BJ (cell line): ENCODE measurements at places on chromosomes 7 and 10.

DNA sequence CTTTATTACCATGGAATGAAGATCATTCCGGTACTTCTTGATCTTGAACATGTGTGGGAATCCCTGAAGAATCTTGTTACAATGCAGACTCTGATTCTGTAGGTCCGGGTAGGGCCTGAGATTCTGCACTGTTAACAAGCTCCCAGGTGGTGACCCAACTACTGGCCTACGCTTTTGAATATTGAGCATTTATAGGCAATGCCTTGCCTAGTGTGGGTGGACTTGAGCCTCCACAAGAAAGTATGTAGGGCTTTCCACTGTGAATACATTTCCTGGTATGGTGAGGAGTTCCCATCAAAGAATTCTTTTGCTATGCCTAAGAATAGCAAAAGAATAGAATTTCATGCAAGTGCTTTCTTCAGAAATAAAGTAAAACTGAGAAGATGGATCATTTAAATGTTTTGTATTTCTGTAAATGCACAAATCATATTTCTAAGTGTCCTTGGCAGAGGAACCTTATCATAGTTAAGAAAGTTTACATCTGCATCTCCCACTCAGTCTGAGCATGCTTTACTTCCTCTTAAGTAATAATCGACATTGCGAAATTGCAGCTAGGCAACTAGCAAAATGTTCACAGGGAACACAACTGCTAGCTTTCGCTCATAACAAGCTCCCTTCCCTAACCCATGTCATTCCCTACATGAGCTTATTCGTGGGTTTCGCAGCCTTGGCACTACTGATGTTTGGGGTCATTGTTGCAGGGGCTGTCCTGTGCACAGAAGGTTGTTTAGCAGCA is 71.4 kb downstream of the AHR start:
- peak; percentile 69 for DNase-seq

GRCh38 chr7:101893341-101894082 is 76.1 kb downstream of the CUX1 start:
- DNase-seq: no peak

DNA sequence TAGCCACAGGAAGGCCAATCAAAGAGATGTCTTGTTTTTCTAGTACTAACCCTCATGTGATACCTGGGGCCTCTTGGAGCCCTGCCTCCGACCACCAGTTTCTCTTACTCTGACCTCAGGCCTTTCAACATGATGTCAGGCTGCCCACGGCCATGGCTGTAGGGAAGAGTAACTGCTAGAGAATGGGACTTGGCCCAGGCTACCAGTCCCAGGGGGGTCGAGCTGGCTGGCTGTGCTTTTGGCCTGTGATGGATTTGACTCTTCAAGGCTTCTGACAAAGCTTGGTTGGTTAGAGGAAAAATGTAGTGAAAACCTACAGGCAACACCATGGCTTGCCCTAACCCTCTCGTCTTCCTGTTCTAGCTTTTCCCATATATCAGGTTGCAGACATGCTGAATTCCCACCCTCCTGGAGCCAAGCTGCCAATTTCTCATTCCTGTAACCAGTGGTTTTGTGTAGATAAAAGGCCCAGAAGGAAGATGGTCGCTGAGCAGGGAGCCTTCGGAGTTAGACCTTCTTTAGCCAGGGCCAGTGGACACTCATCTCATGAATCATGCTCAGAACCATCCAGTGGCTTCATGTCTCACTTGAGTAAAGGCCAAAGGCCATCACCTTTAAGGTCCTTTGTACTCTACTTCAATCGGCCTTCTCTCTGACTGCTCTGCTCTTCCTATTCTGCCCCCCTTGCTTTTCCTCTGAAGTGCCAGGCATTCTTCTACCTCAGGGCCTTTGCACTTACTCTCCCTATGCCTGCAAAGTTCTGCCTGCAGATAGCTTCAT is 19.7 kb downstream of the SUFU start:
- DNase-seq: no peak

GRCh38 chr7:39908141-39908540 is 41.9 kb upstream of the CDK13 start:
- DNase-seq: no peak

GRCh38 chr7:1096156-1097119 is 8.5 kb downstream of the GPER1 start:
- DNase-seq: no peak

- no peak for DNase-seq
Observed at GRCh38 chr10:133324857-133325260, 11.8 kb downstream of the CALY start.

GRCh38 chr10:53675177-53675576 is 902.6 kb upstream of the MBL2 start:
- no peak for DNase-seq

DNA sequence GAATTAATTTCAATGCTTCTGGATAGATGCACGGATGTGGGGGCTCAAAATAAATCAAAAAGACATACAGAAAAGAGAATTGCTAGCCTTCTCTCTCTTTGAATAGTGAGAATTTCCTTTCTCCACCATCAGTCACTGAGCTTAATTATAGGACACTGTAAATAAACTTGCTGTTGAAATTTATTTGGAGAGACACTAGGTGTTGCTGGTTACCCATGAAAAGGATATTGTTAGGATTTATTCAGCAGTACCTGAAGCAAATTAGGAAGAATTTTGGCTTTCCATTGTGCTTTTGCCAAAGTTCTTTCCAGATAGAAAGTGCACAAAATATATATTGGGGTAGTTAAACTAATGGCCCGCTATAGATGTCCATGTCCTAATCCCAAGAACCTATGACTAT is 27.6 kb downstream of the GCC1 start:
- no peak for DNase-seq

DNA sequence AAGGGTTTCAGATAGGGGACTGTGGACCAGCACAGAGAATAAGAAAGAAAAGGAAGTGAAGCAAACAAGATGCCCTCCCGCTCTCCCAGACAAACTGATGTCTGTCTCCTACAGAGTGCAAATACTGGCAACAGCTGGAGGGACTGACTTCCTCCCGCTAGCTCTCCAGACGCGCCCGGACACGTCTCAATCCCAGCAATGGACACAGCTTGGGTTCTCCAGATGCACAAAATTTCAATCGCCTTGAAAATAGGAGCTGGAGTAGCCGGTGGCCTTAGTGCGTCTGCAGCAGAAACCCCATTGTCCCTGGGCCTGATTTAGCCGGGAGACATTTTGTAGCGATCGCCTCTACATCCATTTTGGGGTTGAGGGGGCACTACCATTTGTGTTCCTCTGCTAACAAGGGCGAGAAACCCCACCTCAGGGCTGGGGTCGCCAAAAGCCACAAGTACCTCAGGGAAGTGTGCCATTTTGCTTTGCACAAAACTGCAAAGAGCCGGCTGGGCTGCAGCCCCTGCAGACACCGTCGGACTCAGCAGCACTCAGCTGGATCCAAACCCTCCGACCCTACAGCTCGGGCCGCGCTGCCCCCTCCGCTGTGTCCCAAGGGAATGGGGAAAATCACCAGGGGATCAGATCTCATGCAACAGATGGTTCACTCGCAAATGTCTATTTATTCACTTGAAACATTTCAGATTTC is 5.9 kb downstream of the CPA2 start:
- no peak for DNase-seq

DNA sequence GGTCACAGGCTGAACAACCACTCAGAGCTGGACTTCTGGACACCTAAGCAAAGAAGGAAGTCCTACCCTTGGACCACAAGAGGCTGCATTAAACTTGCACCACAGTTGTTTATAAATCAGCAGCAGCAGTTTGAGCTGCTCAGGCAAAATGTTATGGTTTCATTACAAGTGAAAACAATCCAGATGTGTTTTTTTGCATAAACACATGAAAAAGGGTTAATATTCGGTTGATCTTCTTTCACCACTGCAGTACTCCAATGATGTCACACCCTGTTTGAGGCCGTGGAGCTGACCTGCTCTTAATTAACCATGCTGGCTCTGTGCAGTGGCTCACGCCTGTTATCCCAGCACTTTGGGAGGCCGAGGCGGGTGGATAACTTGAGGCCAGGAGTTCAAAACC is 490.8 kb upstream of the CELF2 start:
- DNase-seq: no peak

- no peak for DNase-seq
Observed at GRCh38 chr10:78507510-78508160, 474.0 kb downstream of the RPS24 start.

- DNase-seq: no peak
Observed at GRCh38 chr7:17946591-17946990, 6.3 kb upstream of the SNX13 start.

DNA sequence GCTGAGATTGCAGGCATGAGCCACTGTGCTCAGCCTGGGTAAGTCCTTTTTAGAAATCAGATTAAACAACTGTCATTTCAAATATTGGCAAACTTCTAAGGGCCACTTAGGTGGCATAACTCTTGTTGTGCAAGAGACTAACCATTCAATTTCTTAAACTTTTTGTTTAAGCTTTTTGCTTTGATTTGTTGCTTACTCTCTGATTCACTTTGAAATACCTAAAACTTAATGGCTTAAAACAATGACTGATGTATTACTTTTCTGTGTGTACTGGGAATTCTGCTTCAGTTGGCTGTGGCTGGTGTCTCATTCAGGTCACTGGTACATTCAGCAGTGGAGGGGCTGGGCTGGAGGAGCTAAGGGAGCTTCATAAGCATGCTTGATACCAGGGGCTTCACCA is 28.9 kb downstream of the ZNF25 start:
- no peak for DNase-seq

DNA sequence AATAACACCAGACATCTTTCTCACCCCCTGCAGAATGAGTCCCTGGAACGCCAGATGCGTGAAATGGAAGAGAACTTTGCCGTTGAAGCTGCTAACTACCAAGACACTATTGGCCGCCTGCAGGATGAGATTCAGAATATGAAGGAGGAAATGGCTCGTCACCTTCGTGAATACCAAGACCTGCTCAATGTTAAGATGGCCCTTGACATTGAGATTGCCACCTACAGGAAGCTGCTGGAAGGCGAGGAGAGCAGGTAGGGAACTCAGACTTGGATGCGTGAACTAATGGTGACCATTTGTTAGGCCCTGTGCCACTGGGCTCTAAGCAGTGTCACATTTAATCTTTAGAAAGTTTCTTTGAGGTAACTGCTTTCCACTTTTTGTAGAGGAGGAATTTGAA is 7.1 kb downstream of the VIM start:
- DNase-seq: no peak

DNA sequence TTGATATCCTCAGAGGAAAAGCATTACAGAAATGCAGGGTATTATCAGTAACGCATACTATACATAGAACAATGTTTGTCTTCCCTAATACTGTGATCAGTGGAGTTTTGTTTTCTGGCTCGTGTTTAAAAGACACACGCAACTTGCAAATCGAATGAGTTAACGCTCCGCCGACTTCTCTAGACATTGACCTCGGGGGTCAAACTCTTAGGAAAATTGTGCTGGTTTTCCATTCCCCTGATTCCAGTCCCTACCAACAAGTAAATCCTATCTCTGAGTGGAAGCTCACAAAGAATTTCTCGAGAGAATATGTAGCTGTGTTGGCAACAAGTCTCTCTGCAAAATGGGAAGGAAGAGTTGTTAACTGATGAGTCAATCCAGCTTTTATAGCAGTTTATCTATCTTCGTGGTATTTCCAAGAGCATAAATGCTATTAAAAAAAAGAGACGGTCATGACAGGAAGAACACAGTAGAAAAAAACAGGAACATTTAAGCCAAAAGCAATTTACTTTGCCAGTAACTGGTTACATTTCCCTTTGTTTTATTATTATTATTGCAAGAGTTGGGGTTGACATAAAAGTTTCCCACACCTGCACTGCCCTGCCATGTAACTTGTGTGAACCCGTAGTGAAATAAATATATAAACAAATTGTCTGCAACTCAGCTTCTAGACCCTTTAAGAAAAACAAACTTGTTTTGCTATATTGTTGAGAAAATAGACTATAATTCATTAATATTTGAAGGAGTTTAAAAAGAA is 144.4 kb downstream of the ARID5B start:
- peak; percentile 97 for DNase-seq

DNA sequence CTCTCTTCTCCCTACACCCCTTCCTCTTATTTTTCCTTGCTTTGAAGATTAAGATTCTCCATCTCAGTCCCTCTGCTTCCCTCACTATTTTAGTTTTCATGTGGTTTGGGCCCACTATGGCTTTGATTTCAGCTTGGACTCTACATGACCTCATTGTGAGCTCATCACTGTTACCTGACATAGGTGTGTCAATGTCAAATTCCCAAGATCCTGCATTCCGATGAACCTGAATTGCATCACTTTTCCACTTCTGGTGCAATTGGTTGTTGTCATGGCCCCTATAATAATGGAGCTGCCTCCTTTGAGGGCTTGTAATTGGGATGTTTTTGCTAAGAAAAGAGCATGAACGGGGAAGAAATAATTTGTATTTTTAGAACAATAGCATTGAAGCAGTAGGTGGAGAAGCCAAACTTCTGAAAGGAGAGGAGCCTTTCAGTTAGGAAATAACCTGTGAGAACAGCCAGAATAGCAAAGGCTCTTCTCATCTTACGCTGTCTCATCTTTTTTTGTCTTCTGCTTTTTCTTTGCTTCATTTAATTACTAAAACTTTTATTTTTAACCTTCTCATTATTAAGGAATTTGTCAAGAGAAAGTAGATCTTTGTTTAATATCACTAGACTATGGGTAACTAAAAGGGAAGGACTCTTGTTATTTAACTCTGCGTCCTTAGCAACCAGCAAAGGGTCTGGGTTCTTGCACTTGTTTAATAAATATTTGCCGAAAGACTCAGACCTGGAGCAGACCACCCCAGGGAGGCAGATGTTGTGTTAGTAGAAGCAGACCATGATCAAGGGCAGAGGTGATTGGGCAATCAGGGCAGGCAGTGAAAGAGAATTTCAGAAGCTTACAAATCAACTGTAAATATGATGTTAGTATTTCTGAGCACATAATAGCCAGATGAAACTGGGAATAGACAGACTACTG is 95.4 kb downstream of the TES start:
- no peak for DNase-seq

- no peak for DNase-seq
Observed at GRCh38 chr7:139431459-139431858, 52.0 kb downstream of the KLRG2 start.

GRCh38 chr7:18975689-18976280 is 141.7 kb downstream of the TWIST1 start:
- no peak for DNase-seq

GRCh38 chr7:1065585-1066241 is 21.4 kb downstream of the GPR146 start:
- no peak for DNase-seq

- DNase-seq: no peak
Observed at GRCh38 chr7:158133515-158134271, 453.9 kb downstream of the PTPRN2 start.

- peak; percentile 27 for DNase-seq
Observed at GRCh38 chr10:58414270-58415041, 29.2 kb downstream of the TFAM start.

DNA sequence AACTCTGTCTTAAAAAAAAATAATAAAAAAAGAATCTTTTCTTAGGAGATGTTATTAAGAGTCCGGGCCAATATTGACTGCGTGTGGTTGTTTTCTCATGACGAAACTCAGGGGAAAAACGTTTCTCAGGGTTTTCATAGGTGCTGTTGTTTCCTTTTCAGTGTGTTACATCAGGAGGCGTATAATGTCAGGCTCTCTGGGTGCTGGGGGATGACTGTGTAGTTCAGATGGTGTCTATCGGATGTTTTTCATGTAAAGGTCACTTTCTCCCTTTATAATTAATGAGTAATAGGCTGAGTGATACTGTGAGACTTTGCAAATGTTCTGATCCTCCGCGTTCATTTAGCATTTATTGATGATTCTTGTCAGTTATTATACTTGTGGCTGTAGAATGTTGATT is 84.1 kb downstream of the TAF3 start:
- no peak for DNase-seq

GRCh38 chr7:2660359-2661095 is 27.5 kb upstream of the AMZ1 start:
- DNase-seq: no peak

- DNase-seq: no peak
Observed at GRCh38 chr7:29296421-29296820, 101.8 kb downstream of the CHN2 start.
